ENCODE measurements at places on chromosomes 12 and 14. TPM values are rescaled to one million over a fixed set of nuclear protein-coding genes. Genes with fewer than 3 reads are reported as not detected.

DNA sequence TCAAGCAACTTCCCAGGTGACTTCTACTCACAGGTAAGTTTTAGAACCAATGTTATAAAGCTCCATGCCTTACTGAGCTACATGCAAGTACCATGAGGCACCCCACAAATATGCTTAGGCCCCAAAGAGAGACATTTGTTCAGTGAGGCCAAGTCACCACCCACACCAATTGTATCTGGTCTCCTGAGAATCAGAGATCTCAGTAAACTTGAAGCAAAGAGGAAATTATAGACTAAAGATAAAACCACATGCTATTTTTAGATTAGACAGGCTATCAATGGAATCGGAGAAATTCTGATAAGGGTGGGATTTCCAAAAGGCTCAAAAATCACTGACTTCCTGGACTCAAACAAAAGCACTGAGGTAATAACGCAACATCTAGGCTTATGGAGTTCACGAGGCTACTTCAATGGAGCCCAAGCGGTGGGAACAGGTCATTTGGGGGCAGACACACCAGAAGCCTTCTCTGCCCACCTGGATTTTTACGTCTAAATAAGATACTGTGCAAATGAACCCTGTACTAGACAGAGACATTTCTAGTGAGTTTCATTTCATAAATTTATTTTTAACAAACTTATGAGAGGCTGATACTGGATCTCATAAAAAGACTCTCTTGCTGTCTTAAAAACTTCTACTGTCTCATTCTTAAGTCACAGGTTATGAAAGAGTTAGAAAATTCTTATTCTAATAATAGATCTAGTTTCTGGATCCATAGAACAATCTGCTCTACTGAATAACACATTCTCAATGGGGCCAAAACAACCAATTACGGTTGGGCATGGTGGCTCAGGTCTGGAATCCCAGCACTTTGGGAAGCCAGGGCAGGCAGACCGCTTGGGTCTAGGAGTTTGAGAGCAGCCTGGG is 7.7 kb downstream of the SLC15A4 start:
- H3K27ac ChIP-seq, result peak overlapping the region; percentile 11
- DNase-seq, result no peak
- H3K4me1 ChIP-seq, result peaks cover 36% of the 10 kb centered on the region

DNA sequence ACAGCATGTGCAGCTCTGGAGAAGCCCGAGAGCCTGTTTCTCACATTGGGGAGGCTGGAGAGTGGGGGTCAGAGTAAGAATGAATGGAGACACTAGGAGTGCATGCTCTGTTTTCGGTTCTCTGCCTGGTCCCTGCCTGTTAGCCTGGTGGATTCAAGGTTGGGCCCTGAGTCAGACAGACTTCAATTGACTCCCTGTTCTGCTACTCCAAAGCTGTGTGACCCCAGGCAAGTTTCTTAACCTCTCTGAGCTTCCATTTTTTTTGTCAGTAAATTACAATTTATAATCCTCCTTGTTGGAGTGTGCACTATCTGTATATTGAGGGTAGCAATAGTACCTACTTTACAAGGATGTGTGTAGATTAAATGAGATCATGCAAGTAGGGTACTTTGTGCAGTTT is 102.6 kb upstream of the ESRRB start:
- H3K36me3 ChIP-seq, result no peaks in the 10 kb centered on the region
- no peak overlapping the region for H3K27ac ChIP-seq
- DNase-seq, result peak; percentile 59
- no peaks in the 10 kb centered on the region for H3K4me1 ChIP-seq
- peaks cover 12% of the 10 kb centered on the region for H3K27me3 ChIP-seq

- H3K4me3 ChIP-seq, result no peak overlapping the region
- H3K36me3 ChIP-seq, result no peaks in the 10 kb centered on the region
- H3K27me3 ChIP-seq, result no peaks in the 10 kb centered on the region
These were observed 350.8 kb downstream of the LRFN5 start for GRCh38 chr14:41957459-41957858.

The GALC gene
- total RNA-seq, result 15.8 TPM

The PRIM1 gene
- total RNA-seq, result 6.2 TPM

The FGF6 gene
- total RNA-seq, result not detected
